Retina (tissue), 1 donor: ENCODE measurements at places on chromosomes 16 and 17.
A peak's percentile ranks its signal among the peaks of the same experiment; 100 is the strongest.

DNA sequence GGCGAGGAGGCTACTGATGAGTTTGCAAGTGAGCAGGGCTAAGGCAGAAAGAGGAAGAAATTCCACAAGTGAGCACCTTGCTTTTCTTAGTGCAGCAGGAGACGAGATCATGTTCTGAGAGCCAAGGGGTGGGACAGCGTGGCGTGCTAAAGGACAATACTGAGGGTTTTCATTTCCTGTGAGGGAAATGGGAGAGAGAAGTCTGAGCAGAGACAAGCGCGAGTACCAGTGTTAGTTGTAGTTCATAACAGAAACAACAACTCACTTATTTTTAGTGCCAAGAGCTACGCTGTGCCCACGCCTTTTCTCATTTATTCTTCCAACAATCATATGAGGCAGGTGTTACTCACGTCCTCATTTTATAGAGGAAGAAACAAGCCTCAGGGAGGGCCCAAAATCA lies 2.3 kb downstream of the SPACA3 start:
- DNase-seq: no peak

DNA sequence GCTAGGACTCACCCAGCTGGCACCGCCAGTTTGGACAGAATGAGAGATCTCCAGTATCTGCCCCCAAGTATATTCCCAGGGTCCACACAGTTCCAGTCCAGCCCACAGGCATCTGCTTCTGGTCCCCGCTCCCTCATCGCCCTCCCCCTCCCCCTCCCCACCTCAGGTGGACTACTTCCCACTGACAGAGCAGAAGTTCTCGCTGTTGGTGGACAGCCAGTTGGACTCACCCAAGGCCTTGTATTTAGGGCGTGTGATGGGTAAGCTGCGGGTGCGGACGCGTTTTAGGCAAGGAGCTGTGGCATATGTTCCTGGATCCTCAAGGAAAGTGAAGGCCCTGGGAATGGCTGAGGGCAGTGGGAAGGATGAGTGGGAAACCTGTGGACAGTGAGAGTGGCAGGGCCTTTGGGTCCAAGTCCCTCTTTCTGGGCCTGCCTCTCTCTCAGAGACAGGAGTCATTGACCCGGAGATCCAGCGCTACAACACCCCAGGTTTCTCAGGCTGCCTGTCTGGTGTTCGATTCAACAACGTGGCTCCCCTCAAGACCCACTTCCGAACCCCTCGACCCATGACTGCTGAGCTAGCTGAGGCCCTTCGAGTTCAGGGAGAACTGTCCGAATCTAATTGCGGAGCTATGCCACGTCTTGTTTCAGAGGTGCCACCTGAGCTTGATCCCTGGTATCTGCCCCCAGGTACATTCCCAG lies 14.9 kb downstream of the CNTNAP1 start:
- DNase-seq: no peak

GRCh38 chr17:78490156-78490555 lies 87.0 kb downstream of the DNAH17 start:
- DNase-seq: no peak

- no peak for DNase-seq
Measured at GRCh38 chr16:3824121-3824795, 56.3 kb downstream of the CREBBP start.

GRCh38 chr17:1160591-1161390 lies 19.0 kb downstream of the ABR start:
- no peak for DNase-seq

DNA sequence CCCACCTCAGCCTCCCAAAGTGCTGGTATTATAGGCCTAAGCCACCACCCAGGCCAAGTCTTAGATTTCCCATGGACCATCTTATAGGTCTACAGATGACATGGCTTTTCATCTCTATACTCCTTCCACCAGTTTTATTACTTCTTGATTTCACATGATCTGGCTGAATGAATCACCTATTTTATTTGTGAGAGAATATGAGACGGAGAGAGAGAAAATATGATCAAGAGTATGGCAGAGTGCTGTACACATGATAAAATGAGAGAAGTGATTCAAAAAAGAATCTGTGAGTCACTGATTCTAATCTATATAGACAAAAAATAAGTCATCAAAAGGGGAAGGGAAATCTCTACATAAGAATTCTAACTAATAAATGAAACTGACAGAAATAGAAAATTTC lies 13.7 kb downstream of the ACSM1 start:
- no peak for DNase-seq

GRCh38 chr17:17129466-17129865 lies 76.7 kb downstream of the PLD6 start:
- DNase-seq: no peak

GRCh38 chr16:57639172-57639887 lies 10.9 kb downstream of the ADGRG1 start:
- DNase-seq: peak; percentile 95

GRCh38 chr17:34638526-34639260 lies 59.3 kb downstream of the TMEM132E start:
- no peak for DNase-seq

DNA sequence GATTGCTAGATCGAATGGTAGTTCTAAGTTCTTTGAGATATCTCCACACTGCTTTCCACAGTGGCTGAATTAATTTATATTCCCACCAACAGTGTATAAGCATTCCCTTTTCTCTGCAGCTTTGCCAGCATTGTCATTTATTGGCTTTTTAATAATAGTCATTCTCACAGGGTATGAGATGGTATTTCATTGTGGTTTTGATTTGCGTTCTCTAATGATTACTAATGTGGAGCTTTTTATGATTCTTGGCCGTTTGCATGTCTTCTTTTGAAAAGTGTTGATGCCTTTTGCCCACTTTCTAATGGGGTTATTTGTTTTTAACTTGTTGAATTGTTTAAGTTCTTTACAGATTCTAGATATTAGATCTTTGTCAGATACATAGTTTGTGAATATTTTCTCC lies 36.5 kb upstream of the BCAS3 start:
- DNase-seq: no peak

DNA sequence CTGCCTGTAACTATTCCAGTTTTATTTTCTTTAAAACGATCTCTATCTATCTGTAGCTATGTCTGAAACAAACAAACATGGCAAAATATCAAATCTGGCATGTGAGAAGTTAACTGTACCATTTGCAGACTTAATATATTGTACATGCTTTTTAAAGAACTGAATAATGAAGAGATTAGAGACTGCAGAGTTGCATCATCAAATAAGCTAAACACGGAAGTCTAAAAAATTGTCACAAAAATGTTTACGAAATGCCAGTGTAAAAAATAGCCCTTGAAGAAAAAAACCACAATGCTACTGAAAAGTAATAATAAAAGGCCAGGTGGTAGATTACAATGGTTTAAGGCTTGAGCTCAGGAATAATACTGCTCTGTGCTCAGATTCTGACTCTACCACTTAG lies 43.1 kb downstream of the HS3ST3A1 start:
- no peak for DNase-seq

GRCh38 chr16:76428858-76429257 lies 151.7 kb downstream of the CNTNAP4 start:
- DNase-seq: no peak

GRCh38 chr16:87924041-87924810 lies 12.1 kb downstream of the CA5A start:
- no peak for DNase-seq

- no peak for DNase-seq
Measured at GRCh38 chr16:84466692-84467091, 37.8 kb downstream of the MEAK7 start.

DNA sequence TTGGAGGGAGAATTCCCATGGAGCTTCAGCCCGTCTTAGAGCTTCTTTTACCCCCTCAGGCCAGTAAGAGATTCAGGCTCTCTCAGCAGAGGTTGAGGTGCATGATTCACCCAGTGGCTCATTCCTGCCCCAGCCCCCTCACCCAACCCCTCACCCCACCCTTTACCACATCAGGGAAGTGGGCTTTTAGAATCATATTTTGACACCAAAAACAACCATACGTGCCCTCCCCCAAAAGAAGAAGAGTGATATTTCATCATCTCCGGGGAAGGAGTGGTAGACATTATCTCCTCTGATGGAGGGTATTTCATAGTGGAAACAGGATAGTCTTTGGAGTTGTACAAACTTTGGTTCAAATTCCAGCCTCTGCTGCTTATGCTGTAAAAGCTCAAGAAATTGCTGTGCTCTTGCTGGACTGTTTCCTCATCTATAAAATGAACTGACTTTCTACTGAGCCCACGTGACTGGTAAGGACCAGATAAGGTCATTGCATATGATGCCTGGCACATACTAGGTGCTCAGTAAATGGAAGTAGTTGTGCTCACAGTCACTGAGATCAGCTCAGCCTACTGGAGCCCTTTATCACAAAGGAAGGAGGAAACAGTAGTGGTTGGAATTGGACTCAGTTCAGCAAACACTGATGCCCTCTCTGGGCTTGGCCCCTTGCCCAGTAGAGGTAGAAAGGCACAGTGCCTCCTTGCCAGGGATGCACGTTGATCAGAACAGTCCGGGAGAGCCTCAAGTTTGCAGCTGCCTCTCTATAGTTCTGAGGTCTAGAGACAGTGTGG lies 18.3 kb upstream of the CCL5 start:
- DNase-seq: no peak

- DNase-seq: peak; percentile 8
Measured at GRCh38 chr16:85400305-85401205, 212.6 kb upstream of the GSE1 start.

GRCh38 chr17:2449486-2449885 lies 48.6 kb upstream of the MNT start:
- DNase-seq: no peak

GRCh38 chr17:1482680-1483079 lies 9.8 kb downstream of the MYO1C start:
- DNase-seq: no peak

DNA sequence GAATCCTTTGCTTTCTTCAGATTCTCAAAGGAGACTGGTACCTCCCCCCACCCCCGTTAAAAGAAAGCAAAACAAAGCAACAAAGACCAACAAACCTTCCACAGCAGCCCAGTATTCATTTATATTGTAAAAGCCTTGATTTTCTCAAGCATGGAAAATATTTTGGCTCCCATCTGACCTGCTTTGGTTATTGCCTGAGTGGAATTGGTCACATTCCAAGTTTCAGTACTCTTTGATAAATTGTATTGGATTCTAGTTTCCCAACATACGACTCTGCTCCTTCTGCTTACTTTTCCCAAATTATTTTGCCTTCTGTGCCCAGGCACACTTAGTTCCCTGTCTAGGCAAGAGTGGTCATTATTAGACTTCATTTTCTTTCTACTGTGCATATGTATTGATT lies 1.3 kb downstream of the ABCC11 start:
- no peak for DNase-seq

- peak; percentile 3 for DNase-seq
Measured at GRCh38 chr16:21302454-21302853, 24.4 kb upstream of the CRYM start.

DNA sequence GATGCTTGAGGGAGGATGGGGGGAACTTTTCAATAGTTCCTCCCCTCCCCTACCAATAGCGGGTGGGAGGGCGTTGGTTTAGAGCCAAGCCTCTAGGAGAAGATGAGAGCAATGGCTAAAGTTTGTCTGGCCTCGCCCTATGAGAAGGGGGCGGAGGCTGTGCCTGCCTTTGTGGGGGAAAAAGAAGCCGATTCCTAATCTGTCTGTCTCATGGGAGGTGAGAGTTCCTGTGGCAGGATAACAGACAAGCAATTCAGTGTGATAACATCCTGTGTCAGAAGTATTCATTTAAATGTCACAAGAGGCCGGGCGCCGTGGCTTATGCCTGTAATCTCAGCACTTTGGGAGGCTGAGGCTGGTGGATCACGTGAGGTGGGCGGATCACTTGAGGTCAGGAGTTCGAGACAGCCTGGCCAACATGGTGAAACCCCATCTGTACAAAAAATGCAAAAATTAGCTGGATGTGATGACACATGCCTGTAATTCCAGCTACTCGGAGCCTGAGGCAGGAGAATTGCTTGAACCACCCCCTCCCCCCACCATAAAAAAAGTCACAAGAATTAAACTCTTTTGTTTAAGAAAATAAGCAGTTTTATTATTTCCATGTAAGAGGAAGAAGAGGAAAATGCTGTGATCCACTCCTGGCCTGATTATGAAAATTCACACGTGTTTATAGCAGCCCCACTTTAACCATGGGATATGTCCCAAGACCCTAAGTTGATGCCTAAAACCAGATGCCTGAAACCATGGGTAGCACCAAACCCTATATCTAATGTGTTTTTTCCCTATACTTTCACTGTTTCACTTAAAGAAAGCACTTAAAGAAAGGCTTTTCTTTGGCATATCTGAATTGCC lies 1.7 kb downstream of the SLFN5 start:
- peak; percentile 34 for DNase-seq

- DNase-seq: peak; percentile 82
Measured at GRCh38 chr16:25838724-25839186, 147.0 kb downstream of the HS3ST4 start.

- DNase-seq: no peak
Measured at GRCh38 chr16:75238853-75239541, 12.4 kb downstream of the BCAR1 start.

- no peak for DNase-seq
Measured at GRCh38 chr17:72571813-72572396, 451.1 kb downstream of the SOX9 start.

DNA sequence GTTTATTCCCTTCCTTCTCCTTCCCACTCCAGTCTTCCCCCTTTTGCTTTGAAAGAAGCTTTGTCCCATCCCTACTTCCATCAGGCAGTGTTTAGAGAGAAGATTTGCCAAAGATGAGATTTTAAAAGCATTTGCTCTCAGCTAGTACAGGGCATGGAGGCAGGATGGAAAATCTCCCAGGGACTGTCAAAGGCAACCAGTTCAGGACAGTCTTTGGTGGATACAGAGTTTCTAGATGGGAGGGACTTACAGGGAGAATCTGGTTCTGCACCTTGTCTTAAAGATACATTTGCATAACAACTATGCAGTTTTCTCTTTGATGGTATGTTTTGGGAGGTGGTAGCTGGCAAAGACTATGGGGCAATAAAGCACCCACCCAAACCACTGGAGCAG lies 26.2 kb downstream of the CHD9 start:
- DNase-seq: no peak

GRCh38 chr16:88478889-88479792 lies 26.1 kb downstream of the ZFPM1 start:
- DNase-seq: peak; percentile 60

DNA sequence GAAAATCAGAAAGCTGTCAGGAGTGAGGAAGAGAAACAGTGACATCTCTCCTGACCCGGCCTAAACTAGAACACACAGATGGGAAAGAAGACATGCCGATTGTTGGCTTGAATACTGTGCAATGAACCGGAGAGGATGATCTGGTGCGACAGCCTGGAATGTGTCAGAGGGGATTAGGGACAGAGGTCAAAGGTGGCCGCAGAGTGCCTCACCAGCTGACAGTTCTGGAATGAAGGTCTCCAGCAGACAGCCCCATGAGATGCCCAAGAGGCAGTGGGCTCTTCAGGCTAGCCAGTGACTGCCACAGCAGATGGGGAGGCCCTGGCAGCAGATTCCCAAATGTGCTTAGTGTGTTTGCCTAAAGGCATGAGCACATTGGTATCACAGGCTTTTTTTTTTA lies 623.2 kb downstream of the CDH8 start:
- peak; percentile 89 for DNase-seq

DNA sequence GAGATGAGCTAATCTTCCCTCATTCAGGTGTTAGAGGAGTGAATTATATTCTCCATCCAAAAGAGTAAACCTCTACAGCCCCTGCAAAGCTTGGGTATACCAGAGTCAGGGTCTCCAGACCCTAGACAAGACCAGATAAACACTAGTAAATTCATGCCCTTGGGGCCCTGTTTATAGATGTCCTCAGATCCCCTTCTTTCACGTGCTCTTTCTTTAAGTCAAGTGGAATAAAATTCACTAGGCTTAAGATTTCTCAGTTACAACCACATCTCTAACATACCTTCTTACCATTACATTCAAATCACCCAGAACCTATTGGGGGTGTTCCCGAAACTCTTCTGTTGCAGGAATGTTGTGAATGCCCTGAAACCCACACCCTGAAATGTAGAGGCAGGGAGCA lies 2.2 kb upstream of the C17orf58 start:
- DNase-seq: no peak
